Cerebellar cortex (tissue), 1 donor: ENCODE measurements at places on chromosomes 3 and 15.

- DNase-seq: no peak
Measured at GRCh38 chr3:113436809-113437208, 4.5 kb downstream of the CFAP44 start.

DNA sequence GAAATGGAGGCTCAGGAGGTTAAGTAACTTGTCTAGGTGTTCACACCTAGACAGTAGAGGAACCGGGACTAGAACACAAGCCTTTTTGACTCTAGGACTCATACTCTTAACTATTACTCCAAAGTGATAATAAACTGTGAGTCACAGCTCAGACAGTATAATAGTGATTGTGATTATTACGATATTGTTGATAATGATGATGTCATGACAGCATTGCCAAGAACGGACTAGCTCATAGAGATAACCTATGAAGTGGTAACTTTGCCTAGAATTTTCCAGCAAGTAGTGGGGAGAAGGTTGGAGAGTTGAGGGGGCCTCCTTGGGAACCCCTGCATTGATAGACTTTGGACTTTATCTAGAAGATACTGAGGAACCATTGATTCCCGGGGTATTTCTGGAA is 34.0 kb downstream of the STARD5 start:
- DNase-seq: no peak

DNA sequence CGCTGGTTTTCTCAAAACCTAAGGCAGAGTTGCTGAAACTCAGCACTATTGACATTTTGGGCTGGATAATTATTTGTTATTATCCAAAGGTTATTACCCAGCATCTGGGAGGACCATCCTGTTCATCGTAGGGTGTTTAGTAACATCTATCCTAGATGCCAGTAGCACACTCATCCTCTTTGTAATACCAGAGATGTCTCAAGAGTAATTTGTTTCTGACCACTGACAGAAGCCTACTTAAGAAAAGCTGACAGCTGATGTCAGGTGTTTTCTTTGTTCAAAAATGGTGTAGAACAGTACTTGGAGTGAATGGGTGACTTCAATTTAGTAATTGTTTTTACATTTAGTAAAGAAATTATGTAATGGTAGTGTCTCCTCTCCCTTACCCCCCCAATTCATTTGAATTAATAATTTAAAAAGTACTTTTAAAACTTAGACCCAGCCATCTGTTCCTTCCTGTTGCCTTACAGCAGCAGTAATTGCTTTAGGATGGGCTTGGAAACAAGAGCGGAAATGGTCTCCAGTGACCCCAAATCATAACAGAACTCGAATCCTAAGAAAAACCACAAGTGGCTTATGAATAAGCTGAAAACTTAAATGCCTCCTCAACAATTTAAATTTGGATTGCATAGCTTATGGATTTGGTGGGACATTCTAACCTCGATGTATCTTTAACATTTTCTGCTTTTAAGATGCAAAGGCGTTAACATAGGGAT is 105.4 kb downstream of the PTPRG start:
- no peak for DNase-seq

DNA sequence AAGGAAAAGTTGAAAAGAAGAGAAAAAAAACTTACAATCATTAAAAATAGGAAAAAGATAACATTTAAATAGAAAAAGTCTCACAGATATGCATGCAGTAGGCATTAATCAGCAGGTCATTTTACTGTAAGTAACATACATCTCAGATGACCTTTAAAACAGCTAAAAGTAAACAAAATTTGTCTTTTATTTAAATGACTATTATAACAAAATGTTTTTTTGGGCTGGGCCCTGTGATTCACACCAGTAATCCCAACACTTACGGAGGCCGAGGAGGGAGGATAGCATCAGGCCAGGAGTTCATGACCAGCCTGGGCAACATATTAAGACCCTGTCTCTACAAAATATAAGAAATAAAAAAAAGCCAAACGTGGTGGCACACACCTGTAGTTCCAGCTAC is 14.7 kb downstream of the IQGAP1 start:
- DNase-seq: no peak

DNA sequence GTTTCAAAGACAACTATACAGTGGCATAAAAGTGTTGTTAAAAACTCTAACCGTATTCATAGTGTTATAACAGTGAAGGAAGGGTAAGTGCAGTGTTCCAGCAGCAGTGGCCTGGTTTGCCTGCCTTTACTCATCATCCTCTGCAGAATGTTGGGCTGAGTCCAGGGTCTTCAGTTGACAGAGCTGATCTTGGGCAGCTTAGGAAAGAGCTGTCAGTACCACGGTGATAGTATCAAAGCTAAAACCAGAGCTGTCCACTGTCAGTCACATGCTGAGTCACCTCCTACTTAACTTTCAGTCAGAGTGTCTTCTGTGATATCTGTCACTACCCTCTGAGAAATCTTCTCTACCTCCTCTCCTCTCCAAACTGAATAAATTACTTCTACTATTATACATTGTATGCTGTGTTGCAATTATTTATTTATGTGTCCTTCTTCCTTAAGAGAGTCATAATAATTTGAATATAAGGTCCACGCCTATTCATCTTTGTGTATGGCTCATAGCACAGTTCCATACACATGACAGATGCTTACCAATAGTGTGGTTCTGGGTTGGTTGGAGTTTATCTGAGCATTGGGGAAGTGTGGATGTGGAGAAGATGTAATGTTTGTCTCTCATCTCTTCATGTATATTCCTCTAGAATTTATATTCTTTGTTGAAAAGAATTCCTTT is 242.1 kb downstream of the ZIC1 start:
- DNase-seq: no peak

GRCh38 chr3:44862226-44862637 is 520 bp downstream of the TMEM42 start:
- peak; percentile 52 for DNase-seq

DNA sequence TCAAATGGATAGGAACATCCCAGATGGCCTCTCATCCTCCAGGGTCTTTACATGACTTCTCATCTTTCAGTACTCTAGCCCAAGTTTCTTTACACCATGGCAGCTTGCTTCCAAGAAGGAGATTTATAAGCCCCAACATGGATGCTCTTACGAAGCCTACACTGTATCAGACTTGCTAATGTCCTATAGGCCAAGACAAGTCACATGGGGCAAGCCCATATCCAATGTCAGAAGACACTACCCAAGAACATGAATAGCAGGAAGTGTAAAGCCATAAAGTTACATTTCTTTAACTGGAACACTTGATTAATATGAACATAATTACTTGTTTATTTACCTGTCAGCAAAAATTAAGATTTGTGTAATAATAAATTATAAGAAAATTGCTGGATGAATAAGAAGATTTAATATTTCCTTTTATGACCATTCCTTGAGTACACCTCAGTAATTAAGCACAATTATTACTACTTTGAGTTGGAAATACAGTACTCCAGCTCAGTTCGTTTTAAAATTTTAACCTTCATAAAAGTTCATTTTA is 5.1 kb downstream of the SPESP1 start:
- no peak for DNase-seq

GRCh38 chr3:141644931-141645330 is 93.2 kb upstream of the RNF7 start:
- DNase-seq: peak; percentile 26

GRCh38 chr15:43948691-43949325 is 122.0 kb downstream of the WDR76 start:
- no peak for DNase-seq

GRCh38 chr3:25747033-25747432 is 36.2 kb downstream of the NGLY1 start:
- no peak for DNase-seq

DNA sequence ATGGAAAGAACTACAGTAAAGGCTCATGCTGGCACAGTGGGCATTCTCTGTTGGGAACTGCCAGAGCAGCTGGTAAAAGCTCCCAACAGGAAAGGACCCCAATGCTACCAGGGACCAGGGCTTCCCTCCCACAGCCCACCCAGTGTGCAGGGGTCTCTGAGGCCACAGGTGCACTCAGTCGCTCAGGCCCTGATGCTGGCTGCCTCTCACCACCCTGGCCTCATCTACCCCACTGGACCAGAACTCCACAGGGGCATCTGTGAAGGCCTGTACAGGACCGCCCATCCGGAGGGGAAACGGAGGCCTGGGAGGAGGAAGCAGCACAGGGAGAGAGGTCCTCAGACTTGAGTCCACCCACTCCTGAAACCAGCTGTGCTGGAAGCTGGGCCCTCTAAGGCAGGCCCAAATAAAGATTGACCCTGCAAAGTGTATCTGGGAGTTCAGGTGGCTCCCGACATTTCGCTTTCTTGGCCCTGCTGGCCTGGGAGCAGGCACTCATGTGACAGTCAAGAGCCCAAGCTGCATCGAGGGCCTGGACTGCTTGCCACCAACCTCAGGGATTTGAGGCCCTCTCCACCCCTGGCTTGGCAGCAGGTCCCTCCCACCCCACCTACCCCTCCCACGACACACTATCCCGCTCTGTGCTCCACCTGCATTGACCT is 12.7 kb downstream of the KLF15 start:
- DNase-seq: no peak

- DNase-seq: no peak
Measured at GRCh38 chr3:180280555-180280954, 243.8 kb upstream of the PEX5L start.
